Endodermal cell (in vitro differentiated cells): ENCODE measurements at places on chromosomes 5 and 9. TPM values are rescaled to one million over a fixed set of nuclear protein-coding genes. Genes with fewer than 3 reads are reported as not detected.

DNA sequence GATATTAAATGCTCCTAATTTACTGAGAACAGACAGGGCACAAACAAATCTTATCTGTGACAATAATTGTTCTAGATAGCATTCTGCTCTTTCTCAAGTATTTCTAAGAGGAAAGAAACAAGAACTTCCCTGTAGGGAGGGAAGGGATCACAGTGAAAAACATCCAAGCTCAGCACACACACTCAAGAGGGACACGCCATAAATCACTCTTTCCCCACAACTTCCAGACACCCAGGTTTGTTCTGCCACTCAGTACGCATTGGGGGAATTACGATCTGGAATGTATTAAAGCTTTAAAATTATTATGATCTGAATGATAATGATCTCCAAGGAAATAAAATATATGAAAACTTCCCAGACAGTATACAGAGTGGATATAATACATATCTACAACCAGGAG lies 221.4 kb downstream of the GNA14 start:
- H3K36me3 ChIP-seq = no peaks in the 10 kb centered on the region
- H3K4me1 ChIP-seq = no peaks in the 10 kb centered on the region
- H3K27me3 ChIP-seq = no peaks in the 10 kb centered on the region
- H3K27ac ChIP-seq = no peak overlapping the region

- H3K27ac ChIP-seq = no peak overlapping the region
- no peak overlapping the region for H3K4me3 ChIP-seq
- H3K36me3 ChIP-seq = peaks cover 11% of the 10 kb centered on the region
- no peak for DNase-seq
- peaks cover 4% of the 10 kb centered on the region for H3K4me1 ChIP-seq
- H3K27me3 ChIP-seq = no peaks in the 10 kb centered on the region
Observed at GRCh38 chr9:137449931-137450538, 8.9 kb upstream of the ENTPD8 start.

DNA sequence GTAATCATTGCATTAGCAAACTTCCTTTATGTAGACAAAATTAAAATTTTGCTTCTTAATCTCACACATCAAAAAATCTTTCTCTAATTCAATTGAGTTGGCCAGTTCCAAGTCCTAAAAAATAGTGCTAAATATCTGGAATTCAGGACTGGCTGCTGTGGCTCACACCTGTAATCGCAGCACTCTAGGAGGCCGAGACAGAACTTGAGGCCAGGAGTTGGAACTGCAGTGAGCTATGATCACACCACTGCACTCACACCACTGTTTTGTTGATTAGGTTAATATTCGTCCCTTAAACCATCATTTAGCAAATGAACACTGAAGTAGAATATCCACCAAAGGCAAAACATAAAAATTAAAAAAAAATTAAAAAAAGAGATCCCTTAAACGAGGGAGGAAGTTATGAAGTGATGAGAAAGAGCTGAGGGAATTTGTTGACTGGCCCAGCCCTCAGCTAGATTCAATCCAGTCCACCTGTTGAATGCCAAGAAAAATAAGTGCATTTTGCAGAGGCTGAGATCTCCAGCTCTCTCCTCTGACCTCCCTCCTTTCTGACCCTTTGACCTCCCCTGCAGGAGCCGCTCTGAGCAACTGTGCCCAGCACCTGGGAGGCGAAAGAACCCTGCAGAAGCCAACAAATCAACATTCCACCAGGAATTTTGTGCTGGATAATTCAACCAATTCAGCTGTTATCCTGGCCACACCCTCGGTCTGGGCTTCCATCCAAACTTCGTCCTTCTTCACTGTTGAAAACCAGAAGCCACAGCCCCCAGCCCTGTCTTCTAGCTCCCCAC lies 96.8 kb downstream of the OR2K2 start:
- no peak overlapping the region for H3K27ac ChIP-seq
- peak; percentile 79 for DNase-seq
- H3K4me1 ChIP-seq = peaks cover 2% of the 10 kb centered on the region
- no peaks in the 10 kb centered on the region for H3K36me3 ChIP-seq
- no peaks in the 10 kb centered on the region for H3K27me3 ChIP-seq

- H3K27me3 ChIP-seq = no peaks in the 10 kb centered on the region
- no peak overlapping the region for H3K4me3 ChIP-seq
- DNase-seq = no peak
Observed at GRCh38 chr5:151264113-151264512, 11.1 kb downstream of the GM2A start.

DNA sequence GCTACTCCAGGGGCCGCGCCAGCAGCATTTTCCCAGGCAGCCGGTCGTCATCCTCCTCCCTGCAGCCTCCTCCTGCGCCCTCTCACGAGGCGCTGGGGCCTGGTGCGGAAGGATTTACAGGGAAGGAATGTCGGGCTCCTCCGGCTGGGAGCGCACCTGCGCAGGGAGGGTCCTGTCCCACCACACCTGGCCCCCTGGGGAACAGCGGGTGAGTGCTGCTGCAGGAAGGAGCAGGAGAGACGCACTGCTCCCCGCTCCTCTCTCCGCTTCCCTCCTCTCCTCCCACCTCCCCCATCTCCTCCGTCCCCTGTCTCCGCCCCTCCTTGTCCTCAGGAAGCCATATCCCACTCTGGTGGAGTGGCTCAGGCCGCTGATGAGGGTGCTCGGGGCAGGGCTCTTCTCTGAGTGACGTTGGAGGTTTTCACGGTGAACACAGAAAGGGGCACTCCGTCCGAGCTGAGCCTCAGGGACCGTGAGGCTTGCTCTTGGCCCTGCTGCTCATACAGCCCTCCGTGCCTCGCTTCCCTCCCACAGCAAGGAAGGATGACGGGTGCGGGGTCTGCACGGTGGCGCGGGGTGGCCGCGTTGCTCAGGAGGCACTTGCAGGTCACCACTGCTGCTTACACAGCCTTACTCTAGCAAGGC lies 31.3 kb downstream of the IRX4 start:
- no peak overlapping the region for H3K4me3 ChIP-seq
- H3K36me3 ChIP-seq = no peaks in the 10 kb centered on the region
- H3K27me3 ChIP-seq = peaks cover 65% of the 10 kb centered on the region
- H3K27ac ChIP-seq = no peak overlapping the region
- DNase-seq = peak; percentile 82

- H3K4me1 ChIP-seq = no peaks in the 10 kb centered on the region
- no peaks in the 10 kb centered on the region for H3K27me3 ChIP-seq
- H3K4me3 ChIP-seq = no peak overlapping the region
- no peak for DNase-seq
- H3K36me3 ChIP-seq = peaks cover 8% of the 10 kb centered on the region
Observed at GRCh38 chr9:68861436-68861835, 152.5 kb downstream of the PRKACG start.

DNA sequence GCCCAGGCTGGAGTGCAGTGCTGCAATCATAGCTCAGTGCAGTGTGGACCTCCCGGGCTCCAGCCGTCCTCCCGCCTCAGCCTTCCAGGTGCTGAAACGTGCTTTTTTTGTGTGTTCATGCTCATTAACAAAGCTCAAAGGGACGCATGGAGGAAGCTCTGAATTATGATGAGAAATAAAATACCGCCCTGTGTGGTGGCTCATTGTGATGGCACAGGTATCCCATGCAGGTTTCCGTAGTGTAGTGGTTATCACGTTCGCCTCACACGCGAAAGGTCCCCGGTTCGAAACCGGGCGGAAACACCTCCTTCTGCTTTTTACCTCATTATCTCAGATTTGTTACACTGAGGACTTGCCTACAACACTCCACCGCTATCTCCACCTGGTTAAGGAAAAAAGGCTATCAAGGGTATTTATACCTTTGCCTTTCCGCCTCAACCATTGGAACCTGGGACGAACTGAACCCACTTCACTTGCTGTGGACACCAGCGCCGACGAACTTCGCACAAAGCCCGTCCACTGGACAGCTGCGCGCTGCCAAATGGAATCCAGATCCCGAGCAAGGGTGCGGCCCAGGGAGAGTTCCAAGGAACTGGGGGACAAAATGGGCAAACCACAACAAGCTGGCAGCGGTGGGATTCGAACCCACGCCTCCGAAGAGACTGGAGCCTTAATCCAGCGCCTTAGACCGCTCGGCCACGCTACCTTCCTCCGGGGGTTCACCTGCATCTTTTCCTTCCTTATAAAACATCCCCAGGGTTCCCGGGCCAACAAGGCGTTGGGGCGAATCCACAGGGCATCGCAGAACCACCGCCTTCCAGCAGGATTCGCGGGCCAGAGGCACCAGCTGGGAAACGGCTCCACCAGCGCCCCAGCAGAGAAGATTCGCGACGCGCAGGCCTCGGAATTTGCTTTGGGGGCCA lies 26.3 kb downstream of the OR2V2 start:
- no peaks in the 10 kb centered on the region for H3K36me3 ChIP-seq
- DNase-seq = peak; percentile 95
- H3K27ac ChIP-seq = no peak overlapping the region
- peak overlapping the region; percentile 74 for H3K4me3 ChIP-seq
- no peaks in the 10 kb centered on the region for H3K4me1 ChIP-seq

DNA sequence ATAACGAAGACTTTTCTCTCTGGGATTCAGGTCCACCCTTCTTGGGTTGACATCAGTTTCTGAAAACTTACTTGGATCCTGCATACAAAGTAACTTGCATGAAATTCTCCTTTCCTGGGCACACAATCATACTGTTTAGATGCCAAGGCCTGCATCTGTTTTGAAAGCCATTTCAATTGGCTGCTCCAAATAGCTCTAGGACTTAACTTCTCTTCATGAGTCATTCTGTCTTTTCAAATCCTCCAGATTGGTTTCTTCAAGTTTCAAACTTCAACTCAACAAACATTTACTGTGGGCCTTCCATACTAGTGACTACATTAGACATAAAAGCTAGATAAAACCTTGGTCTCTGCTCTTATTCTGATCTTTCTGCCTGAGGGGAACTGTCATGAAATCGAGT lies 54.8 kb upstream of the HMHB1 start:
- H3K27me3 ChIP-seq = no peaks in the 10 kb centered on the region
- H3K4me3 ChIP-seq = no peak overlapping the region
- H3K27ac ChIP-seq = no peak overlapping the region
- no peaks in the 10 kb centered on the region for H3K36me3 ChIP-seq
- H3K4me1 ChIP-seq = no peaks in the 10 kb centered on the region

DNA sequence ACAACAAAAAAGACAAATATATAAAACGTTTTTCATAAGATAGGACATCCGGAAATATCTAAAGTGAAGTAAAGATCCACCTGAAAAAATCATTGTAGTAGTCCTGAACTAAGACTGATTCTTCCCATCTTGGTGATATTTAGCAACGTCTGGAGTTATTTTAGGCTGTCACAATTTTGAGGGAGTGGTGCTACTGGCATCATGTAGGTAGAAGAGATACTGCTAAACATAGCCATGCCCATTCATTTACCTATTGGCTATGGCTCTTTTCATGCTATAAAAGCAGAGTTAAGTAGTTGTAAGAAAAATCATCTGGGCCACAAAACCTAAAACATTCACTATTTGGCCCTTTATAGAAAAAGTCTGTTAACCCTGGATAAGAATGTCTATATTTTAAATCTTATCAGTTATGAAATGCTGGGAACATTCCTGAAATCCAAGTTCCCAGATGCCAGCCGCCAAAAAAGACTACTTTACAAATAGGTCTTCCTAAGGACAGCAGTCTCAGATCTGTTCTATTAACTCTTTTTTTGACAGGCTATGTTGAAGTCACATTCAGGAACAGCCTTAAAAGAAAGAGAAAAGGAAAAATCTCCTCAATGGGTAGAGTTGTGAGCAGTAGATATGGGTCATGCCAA lies 27.0 kb downstream of the RAPGEF6 start:
- no peaks in the 10 kb centered on the region for H3K27me3 ChIP-seq
- H3K4me1 ChIP-seq = no peaks in the 10 kb centered on the region
- H3K36me3 ChIP-seq = peaks cover 3% of the 10 kb centered on the region
- H3K4me3 ChIP-seq = no peak overlapping the region
- no peak overlapping the region for H3K27ac ChIP-seq

GRCh38 chr9:123335193-123335985 lies 20.6 kb upstream of the CRB2 start:
- H3K4me3 ChIP-seq = no peak overlapping the region
- H3K27me3 ChIP-seq = no peaks in the 10 kb centered on the region
- peak; percentile 84 for DNase-seq
- H3K4me1 ChIP-seq = no peaks in the 10 kb centered on the region
- H3K27ac ChIP-seq = peak overlapping the region; percentile 58
- H3K36me3 ChIP-seq = no peaks in the 10 kb centered on the region

DNA sequence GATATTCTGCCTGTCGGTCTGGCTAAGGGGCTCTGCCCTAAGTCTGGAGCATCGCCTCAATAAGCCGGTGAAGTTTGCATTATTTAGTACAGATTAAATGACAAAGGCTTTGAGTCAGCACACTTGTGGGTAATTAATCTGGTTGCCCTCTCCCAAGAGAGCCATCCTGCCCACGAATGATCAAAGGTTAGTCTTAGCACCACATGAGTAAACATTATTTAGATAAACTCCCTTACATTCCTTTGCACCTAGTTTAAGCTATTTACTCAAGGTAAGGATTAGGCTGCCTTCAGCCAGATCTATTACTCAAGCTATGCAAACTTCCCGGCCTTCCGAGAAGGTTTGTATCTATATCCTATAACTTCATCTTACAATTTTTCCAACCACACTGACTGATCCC lies 572.1 kb downstream of the CHSY3 start:
- H3K27me3 ChIP-seq = peaks cover 43% of the 10 kb centered on the region
- H3K36me3 ChIP-seq = no peaks in the 10 kb centered on the region
- DNase-seq = no peak
- H3K4me1 ChIP-seq = no peaks in the 10 kb centered on the region
- peak overlapping the region; percentile 16 for H3K4me3 ChIP-seq
- H3K27ac ChIP-seq = no peak overlapping the region

DNA sequence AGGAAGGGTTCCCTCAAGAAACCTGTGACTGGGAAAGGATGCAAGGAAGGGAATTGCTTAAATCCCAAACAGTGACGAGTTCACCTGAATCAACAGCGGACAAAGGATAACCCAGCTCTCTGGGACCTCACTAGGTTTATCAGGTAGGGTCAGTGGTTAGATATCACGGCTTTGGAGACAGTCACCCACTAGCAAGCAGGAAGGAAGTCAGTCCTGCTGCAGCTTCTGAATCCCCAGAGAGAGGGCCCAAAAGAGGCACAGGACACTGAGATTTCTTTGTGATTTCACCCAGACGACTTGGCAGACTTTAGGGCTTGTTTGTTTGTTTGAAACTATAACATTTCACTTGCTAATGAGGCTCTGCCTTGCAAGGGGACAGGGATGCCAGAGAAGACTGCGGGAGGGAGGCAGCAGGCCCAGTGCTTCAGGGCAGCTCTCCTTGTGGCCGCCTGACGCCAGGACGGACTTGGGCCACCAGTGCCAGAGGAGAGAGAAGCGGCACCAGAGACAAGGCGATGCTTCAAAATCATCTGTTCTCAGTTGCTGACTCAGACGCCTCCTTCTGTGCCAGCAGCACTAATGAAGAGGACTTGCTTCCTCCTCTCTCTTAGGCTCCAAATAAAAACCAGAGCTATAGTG lies 275.6 kb upstream of the SLC30A5 start:
- H3K4me1 ChIP-seq = peaks cover 9% of the 10 kb centered on the region
- no peaks in the 10 kb centered on the region for H3K36me3 ChIP-seq
- no peaks in the 10 kb centered on the region for H3K27me3 ChIP-seq
- H3K27ac ChIP-seq = no peak overlapping the region
- DNase-seq = peak; percentile 84
- H3K4me3 ChIP-seq = no peak overlapping the region

GRCh38 chr9:89482901-89483361 lies 15.0 kb downstream of the SEMA4D start:
- H3K36me3 ChIP-seq = no peaks in the 10 kb centered on the region
- no peak overlapping the region for H3K4me3 ChIP-seq
- H3K4me1 ChIP-seq = no peaks in the 10 kb centered on the region
- no peak for DNase-seq
- peak overlapping the region; percentile 42 for H3K27ac ChIP-seq

GRCh38 chr5:87826507-87826906 lies 413.8 kb upstream of the CCNH start:
- no peak overlapping the region for H3K27ac ChIP-seq
- H3K36me3 ChIP-seq = no peaks in the 10 kb centered on the region
- no peak overlapping the region for H3K4me3 ChIP-seq
- no peak for DNase-seq

SPINK1 gene
- total RNA-seq = 0.52 TPM in 1 of 2 replicates, not detected in the other

NFIB gene
- total RNA-seq = 7.9 to 15.2 TPM (median 14.1 TPM) in 3 replicates

OLFM1 gene
- total RNA-seq = 7.6 to 11.7 TPM (median 11.0 TPM) in 3 replicates

ZNF454 gene
- total RNA-seq = not detected in 2 replicates

CER1 gene
- total RNA-seq = 694 to 6,466 TPM (median 767 TPM) in 3 replicates
